NCI-H1092 treated with DMSO at 0.1 percent for 48 hours (cell line): ENCODE measurements at places on chromosomes 12 and 14.

DNA sequence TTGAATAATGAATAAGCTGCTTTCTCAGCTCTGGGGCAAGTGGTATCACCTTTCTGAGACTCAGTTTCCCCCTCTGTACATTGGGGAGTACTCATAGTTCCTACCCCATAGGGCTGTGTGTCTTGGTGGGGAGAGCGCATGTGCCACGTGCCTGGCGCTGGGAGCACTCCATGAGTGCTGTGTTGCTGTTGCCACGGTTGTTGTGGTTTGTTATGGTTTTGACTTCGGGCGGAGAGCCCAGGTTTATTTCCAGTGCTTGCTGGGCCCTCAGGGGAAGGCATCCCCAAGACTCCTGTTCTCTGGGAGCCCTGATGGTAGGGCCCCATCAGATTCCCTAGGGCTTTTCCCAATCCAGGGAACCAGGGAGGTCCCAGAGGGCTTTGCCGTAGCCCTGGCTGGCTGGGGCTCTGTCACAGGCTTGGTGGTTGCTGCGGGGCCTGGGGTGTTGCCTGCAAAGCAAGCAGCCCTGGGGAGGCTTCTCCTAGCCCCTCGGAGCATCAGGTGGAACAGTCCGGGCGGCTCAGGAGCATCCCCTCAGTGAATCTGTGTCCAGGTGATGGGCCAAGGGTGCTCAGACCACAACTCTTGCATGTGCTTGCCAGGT lies 18.6 kb downstream of the SH2B3 start:
- no peak for DNase-seq

GRCh38 chr14:94019329-94019728 lies 6.8 kb upstream of the OTUB2 start:
- no peak for DNase-seq

- no peak for DNase-seq
Measured at GRCh38 chr14:87615047-87615446, 377.9 kb downstream of the GALC start.

DNA sequence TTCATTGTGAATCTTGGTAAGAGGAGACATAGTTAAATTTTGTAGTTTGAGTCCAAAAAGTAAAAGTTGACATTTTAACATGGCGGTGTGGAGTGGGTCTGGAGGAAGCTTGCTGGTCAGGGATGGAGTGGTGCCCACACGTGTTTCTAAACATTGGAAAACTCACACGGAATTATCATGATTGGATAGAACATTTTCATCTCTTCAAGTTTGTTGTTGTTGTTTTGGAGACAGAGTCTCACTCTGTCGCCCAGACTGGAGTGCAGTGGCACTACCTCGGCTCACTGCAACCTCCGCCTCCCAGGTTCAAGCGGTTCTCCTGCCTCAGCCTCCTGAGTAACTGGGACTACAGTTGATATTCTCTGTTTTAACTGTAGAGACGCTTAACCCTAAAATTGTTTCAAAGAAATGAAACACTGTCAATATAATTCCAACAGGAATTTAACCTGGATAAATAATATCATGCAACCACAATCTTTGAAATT lies 502 bp upstream of the MBIP start:
- no peak for DNase-seq
